ENCODE measurements at places on chromosomes 5 and 9.

DNA sequence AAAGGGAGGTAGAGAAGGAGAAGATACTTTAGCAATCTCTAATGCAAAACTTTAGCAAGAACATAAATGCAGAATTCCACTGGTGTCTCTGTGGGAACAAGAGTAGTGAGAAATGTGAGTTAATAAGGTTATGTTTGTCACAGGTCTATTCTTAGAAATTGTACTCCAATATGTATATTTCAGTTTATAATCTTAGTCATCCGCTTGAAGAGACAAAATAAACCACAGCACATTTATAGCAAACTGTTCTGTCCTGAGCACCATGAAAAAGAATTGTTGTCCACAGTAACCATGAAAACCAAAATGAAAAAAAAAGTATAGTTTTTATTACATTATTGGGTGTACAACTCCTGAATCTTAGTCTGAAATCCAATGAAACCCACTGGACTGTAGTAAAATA lies 93.6 kb upstream of the TSLP start:
- H3K27me3 ChIP-seq: no peaks in the 10 kb centered on the region
- H3K27ac ChIP-seq: no peak overlapping the region
- DNase-seq: no peak
- no peak overlapping the region for H3K4me3 ChIP-seq
- H3K36me3 ChIP-seq: no peaks in the 10 kb centered on the region

DNA sequence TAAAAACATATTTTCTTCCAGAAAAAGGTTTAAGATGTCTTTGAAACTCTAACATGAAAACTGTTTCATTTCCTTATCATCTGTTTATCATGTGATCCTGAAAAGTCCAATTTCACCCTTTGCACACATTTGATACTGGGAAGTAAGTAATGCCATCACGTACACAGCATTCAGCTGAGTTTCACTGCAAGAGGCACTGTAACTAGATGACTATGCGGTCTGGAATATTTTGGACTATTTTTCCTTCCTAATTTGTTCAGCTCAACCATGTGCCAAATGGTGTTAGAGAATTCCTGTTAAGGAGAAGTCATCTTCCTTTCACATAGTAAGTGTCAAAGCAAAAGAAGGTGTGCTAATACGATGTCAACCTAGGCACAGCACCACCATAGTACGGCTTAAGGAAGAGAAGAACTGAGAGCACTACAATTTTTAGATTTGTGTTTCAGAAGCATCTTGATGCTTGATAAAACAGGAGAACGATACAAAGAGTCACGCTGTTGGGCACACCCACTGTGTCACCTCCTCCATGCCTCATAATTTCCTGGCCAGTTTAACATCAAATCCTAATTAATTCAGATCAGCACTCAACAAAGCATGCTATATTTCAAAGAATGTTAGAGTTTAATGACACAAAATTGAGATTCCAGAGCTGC lies 77.5 kb downstream of the GNAQ start:
- no peaks in the 10 kb centered on the region for H3K4me1 ChIP-seq
- no peaks in the 10 kb centered on the region for H3K36me3 ChIP-seq
- DNase-seq: no peak
- H3K27ac ChIP-seq: no peak overlapping the region
- no peaks in the 10 kb centered on the region for H3K27me3 ChIP-seq

GRCh38 chr5:149671544-149671943 lies 58.6 kb upstream of the PPARGC1B start:
- no peak for DNase-seq
- no peaks in the 10 kb centered on the region for H3K27me3 ChIP-seq
- no peaks in the 10 kb centered on the region for H3K4me1 ChIP-seq
- no peaks in the 10 kb centered on the region for H3K36me3 ChIP-seq
- H3K4me3 ChIP-seq: no peak overlapping the region
- H3K27ac ChIP-seq: no peak overlapping the region

- DNase-seq: no peak
- no peaks in the 10 kb centered on the region for H3K36me3 ChIP-seq
- no peaks in the 10 kb centered on the region for H3K27me3 ChIP-seq
- no peak overlapping the region for H3K4me3 ChIP-seq
- H3K4me1 ChIP-seq: no peaks in the 10 kb centered on the region
- no peak overlapping the region for H3K27ac ChIP-seq
Observed at GRCh38 chr9:110939047-110939446, 99.2 kb downstream of the LPAR1 start.

DNA sequence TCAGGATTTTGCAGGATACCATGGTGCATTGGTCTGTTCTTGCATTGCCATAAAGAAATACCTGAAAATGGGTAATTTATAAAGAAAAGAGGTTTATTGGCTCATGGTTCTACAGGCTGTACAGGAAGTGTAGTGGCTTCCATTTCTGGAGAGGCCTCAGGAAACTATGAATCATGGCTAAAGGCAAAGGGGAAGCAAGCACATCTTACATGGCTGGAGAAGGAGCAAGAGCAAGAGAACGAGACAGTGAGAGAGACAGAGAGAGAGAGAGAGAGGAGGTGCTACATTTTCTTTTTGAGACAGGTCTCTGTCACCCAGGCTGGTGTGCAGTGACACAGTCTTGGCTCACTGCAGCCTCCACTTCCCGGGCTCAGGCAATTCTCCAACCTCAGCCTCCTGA lies 43.9 kb downstream of the P4HA2 start:
- DNase-seq: no peak
- no peaks in the 10 kb centered on the region for H3K36me3 ChIP-seq
- no peaks in the 10 kb centered on the region for H3K27me3 ChIP-seq
- H3K27ac ChIP-seq: no peak overlapping the region
- H3K4me3 ChIP-seq: no peak overlapping the region

DNA sequence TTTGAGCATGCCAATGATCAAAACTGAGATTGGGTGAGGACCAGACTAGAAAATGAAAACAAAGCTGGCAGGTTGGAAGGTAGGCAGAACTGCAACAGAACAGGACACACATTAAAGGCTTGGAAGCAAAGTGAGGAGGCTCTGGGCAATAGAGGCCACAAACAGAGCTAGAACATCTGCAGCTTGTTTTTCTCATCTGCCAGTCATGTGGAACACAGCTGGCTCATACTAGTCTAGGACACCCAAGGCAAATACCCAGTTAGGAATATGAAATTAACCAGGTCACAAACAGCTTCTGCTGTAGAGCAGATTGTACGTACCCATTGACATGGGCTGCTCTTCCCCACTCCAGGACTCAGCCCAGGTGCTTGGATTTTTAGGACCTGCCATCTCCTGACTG lies 61.7 kb downstream of the SPEF2 start:
- H3K4me3 ChIP-seq: no peak overlapping the region
- peaks cover 3% of the 10 kb centered on the region for H3K4me1 ChIP-seq
- no peaks in the 10 kb centered on the region for H3K36me3 ChIP-seq
- no peak for DNase-seq
- no peak overlapping the region for H3K27ac ChIP-seq

DNA sequence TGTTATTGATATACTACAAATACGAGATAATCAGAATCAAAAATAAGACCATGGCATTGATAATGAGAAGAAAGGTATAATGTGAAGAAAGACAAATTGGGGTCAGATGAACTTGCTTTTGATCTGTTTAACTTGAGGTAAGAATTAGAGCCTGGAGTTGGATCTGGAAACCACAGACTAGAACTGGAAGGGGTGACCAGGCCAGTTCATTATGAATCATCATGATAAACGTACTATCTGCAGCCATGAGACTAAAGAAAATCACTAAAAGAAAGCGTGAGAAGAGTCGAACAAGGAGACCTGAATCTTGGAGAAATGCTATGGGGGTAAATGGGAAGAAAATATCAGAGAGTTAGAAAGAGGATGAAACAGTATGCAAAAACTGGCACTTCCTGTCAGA lies 967.5 kb downstream of the NR2F1-AS1 start:
- no peaks in the 10 kb centered on the region for H3K36me3 ChIP-seq
- DNase-seq: no peak
- H3K4me3 ChIP-seq: no peak overlapping the region

- no peaks in the 10 kb centered on the region for H3K36me3 ChIP-seq
- H3K27me3 ChIP-seq: no peaks in the 10 kb centered on the region
- H3K4me1 ChIP-seq: no peaks in the 10 kb centered on the region
- H3K27ac ChIP-seq: no peak overlapping the region
- no peak for DNase-seq
Observed at GRCh38 chr9:125649315-125649714, 57.7 kb downstream of the MAPKAP1 start.

DNA sequence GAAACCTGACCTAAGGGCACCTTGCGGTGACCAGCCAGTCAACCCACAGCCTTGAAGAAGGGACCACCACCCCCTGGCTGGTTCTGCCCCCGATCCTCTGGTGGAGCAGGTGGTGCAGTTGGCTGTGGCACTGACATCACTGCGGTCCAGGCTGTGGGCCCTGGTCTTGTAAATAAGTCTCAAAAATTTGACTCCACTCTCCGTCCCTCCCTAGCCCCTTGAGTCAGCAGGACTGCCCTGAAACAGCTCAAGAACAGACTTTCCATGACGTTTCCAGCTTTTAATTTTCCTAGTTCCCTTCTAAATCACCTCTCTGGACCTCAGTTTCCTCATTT lies 134.8 kb upstream of the BOD1 start:
- no peak for DNase-seq
- no peaks in the 10 kb centered on the region for H3K27me3 ChIP-seq
- no peaks in the 10 kb centered on the region for H3K36me3 ChIP-seq

DNA sequence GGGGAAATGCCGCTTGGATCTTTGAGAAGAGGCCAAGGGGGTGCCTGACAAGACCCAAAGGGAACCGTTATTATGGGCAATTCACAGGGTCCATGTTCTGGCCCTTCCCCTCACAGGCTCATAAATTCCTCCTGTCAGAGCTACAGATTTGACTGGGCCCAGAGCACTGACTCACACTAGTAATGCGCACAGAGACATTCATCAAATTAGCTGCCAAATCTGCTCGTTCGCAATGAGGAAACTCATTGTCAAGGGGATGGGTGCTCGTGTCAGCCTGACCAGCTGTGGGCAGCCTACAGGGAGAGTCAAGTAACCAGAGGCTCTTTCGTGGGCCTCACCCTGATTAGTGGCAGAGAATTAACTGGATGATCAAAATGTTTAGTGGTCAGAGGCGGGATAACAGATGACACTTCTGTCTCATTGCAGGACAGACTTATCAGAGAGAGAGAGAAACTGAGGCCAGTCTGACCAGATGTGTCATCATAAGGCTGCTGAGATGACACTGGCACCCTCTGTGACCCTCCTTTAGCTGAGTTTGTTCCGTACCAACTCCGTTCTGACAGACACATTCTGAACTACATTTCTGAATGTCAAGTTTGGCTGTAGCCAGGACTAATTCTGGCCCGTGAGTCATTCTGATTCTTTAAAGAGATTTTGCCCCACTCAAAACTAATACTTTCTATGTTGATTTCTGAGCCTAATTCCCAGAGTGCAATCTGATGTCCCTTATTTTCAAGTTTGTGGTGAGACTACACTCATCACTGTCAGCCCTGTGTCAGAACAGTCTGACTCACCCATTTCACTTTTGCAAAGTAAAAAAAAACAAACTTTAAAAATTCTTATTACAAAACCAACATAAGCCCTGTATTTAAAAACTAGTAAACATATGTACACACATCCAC lies 377.1 kb downstream of the ACTL7B start:
- no peaks in the 10 kb centered on the region for H3K4me1 ChIP-seq
- no peak for DNase-seq
- no peak overlapping the region for H3K4me3 ChIP-seq

- H3K4me3 ChIP-seq: no peak overlapping the region
- no peaks in the 10 kb centered on the region for H3K27me3 ChIP-seq
- H3K36me3 ChIP-seq: no peaks in the 10 kb centered on the region
- H3K4me1 ChIP-seq: no peaks in the 10 kb centered on the region
- no peak overlapping the region for H3K27ac ChIP-seq
Observed at GRCh38 chr5:16229357-16229940, 49.9 kb upstream of the MARCHF11 start.

GRCh38 chr5:107090506-107090905 lies 580.2 kb downstream of the EFNA5 start:
- no peak overlapping the region for H3K4me3 ChIP-seq
- no peaks in the 10 kb centered on the region for H3K27me3 ChIP-seq
- no peak overlapping the region for H3K27ac ChIP-seq
- no peaks in the 10 kb centered on the region for H3K36me3 ChIP-seq
- H3K4me1 ChIP-seq: no peaks in the 10 kb centered on the region

GRCh38 chr5:151679421-151680155 lies 7.1 kb downstream of the SPARC start:
- H3K27me3 ChIP-seq: no peaks in the 10 kb centered on the region
- no peak overlapping the region for H3K4me3 ChIP-seq
- no peaks in the 10 kb centered on the region for H3K36me3 ChIP-seq
- no peak for DNase-seq
- no peak overlapping the region for H3K27ac ChIP-seq

- no peak overlapping the region for H3K4me3 ChIP-seq
- H3K27ac ChIP-seq: no peak overlapping the region
- no peaks in the 10 kb centered on the region for H3K27me3 ChIP-seq
- DNase-seq: no peak
Observed at GRCh38 chr5:72840041-72840440, 23.6 kb downstream of the TNPO1 start.

DNA sequence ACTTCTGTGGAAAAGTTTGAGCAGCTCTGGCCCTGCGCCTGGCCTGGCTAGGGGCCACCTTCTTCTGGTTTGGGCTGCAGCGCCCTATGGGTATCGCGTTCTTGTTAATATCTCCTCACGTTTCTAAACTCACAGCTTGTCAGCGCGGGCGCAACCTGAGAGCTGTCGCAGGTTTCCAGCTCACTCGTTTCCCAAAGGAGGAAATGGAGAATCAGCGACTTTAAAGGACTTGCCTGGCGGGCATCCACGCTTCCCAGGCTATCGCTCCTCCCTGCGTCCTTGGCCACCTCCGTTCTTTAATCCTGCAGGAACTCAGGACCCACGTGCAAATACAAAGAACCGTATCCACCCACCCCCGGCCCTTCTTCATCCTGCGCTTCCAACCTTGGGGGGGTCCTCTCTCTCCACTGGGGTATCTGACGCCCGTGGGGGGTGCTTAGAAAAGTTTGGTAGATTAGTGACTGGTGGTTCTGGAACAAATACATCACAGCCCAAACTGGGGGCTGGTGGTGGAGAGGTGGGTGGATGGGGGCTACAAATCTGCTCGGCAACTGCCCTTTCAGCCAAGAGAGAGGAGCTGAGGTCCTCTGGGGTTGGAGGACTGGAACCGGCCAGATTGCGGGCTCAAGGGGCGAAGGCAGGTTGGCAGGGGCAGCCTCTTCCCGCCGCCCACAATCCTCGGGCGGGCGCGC lies 578 bp upstream of the PSAT1 start:
- peak overlapping the region; percentile 69 for H3K27ac ChIP-seq
- H3K4me3 ChIP-seq: peak overlapping the region; percentile 57
- H3K4me1 ChIP-seq: peaks cover 71% of the 10 kb centered on the region

- no peak overlapping the region for H3K27ac ChIP-seq
- peaks cover 37% of the 10 kb centered on the region for H3K4me1 ChIP-seq
- no peak for DNase-seq
Observed at GRCh38 chr5:10745133-10745532, 15.9 kb downstream of the DAP start.

Measured in liver (tissue), 10 donors.